ENCODE measurements at places on chromosomes 12 and 14.
A peak's percentile ranks its signal among the peaks of the same experiment; 100 is the strongest.

DNA sequence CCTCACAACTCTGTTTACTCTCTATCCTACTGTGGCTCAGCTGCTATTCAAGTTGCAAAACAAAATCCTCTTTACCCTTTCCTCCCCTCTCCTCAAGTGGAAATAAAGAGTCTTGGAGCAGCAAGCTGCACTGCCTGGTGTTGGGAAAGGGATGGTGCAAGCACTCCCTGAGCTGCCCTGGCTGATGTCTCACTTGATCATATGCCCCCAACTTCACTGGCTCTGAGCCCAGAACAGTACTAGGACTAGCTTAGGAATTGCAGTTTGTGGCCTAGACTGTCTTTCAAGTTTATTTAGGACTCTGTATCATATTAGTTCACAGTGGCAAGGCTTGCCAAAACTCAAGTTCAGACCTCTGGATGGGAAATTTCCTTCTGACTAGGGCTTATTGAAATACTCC lies 1683.8 kb upstream of the SEL1L start:
- DNase-seq: no peak

GRCh38 chr12:54016478-54016964 lies 7.7 kb downstream of the HOXC8 start:
- DNase-seq: no peak

GRCh38 chr12:29104516-29104915 lies 44.6 kb upstream of the FAR2 start:
- DNase-seq: no peak

DNA sequence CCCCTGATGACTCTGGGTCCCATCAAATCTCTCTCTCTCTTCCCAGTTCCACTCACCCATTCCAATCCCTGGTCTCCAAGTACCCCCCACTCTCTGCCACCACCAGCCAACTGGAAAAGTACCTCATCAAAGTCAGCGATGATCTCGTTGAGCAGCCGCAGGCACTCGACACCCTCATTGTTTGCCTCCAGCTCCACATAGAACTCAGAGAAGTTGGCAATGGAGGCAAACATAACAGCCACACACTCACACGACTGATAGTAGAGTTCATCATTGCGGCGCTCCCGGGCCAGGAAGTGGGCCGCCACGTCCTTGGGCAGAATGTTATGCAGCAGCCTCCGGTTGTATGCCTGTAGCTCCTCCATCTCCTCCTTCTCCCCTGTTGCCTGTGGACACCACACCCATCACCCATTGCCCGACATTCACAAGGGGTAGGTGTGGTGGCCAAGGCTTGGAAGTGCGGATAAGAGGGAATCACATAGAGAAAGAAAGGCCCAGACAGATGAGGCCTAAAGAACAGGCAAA lies 17.2 kb downstream of the ADCY6 start:
- DNase-seq: no peak

DNA sequence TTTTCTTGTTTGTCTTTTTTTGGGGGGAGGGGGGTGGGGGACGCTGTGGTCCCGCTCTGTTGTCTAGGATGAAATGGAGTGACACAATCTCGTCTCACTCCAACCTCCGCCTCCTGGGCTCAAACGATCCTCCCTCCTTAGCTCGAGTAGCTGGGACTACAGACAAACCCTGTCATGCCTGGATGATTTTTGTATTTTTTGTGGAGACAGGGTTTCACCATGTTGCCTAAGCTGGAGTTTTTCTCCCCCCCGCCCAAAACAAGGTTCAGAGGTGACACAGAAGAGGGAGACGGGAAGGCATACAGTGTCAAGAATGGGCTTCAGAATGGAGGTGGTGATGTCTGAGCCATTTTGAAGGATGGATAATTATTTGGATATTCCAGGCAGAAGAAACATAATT lies 116.9 kb upstream of the ATF1 start:
- no peak for DNase-seq

- DNase-seq: no peak
These were observed 4.2 kb downstream of the SCNN1A start for GRCh38 chr12:6370994-6371754.

GRCh38 chr12:23950775-23951451 lies 1.4 kb upstream of the SOX5 start:
- no peak for DNase-seq

GRCh38 chr12:118103201-118103600 lies 610 bp downstream of the VSIG10 start:
- DNase-seq: no peak

- no peak for DNase-seq
These were observed 131.6 kb upstream of the FRMD6 start for GRCh38 chr14:51520087-51520486.

DNA sequence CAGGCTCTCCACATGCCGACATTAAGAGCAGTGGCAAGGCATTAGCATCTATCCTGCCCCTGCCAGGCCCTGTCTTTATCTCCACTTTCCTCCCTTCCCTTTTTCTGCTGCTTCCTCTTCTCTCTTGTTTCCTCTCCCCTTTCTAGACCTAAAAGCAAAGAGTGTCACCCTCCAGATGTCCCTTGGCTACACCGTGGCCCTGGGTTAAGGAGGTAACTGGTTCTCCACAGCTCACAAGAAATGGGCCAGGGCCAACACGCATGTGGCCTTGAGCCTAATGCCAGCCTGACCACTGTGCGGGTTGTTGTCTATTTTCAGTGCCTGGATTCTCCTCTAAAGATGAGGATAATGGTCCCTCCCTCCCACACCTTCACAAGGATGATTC lies 41.7 kb upstream of the DDX11 start:
- DNase-seq: no peak

DNA sequence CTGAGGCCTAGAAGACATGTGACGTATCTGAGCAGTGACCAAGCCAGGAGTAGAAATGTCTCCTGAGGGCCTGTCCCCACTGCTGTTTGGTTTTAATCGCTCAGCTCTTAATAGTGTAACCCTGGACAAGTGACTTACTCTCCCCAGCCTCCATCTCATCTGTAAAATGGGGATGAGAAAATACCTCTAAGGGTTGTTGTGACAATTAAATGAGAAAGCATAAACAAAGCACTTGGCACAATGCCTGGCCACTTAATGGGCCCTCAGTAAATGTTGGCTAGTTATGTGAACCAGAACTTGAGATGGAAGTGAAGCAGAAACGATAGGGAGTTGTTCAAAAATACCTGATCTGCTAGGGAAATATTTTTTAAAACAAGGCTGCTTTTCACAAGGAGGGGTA lies 58.2 kb downstream of the HMGA2 start:
- DNase-seq: no peak

- no peak for DNase-seq
These were observed 1749.6 kb upstream of the FLRT2 start for GRCh38 chr14:83780321-83780720.

DNA sequence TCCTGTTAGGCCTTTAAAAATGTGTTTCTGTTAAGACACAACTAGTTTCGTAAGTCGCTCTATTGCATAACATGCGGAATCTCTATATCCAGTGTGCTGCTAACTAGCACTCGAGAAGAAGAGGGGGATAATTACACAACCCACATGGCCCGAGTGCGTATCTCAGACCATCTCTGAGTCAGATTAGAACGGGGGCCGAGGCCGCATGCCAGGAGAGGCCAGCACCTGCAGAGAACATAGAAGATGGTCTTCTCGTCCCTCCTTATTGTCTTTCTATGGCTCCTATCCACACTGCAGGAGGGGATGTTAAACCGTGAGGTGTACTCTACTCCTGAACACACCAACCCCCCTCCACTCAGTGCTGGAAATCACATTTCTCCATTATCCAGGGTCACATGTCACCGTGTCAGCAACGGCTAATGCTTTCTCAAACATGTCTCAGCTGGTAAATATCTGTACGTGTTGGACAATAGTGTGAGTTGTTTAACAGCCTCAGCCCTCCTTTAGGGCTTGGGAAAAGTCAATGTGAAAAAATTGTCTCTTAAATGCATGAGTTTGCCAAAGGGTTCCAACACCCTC lies 56.3 kb downstream of the CCDC88C start:
- no peak for DNase-seq

GRCh38 chr14:79661752-79662151 lies 549.6 kb downstream of the DIO2 start:
- no peak for DNase-seq

- DNase-seq: no peak
These were observed 40.1 kb upstream of the WNK1 start for GRCh38 chr12:712172-712863.

GRCh38 chr14:103228866-103229265 lies 105.2 kb upstream of the EIF5 start:
- no peak for DNase-seq

DNA sequence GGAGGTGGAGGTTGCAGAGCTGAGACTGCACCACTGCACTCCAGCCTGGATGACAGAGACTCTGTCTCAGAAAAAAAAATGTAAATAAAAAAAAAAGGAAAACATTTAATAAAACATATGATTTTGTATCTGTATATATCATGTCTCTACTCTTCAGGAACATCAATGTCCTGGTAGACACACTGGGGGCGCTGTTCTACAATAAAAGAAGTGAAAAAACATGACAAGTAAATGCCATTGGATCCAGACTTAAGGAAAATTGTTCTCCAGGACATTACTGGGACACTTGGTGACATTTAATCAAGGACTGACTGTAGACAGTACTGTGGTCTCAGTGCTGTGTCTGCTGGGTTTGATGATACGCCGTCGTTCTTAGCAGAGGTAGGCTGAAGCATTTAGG lies 15.5 kb upstream of the KLC1 start:
- DNase-seq: no peak

DNA sequence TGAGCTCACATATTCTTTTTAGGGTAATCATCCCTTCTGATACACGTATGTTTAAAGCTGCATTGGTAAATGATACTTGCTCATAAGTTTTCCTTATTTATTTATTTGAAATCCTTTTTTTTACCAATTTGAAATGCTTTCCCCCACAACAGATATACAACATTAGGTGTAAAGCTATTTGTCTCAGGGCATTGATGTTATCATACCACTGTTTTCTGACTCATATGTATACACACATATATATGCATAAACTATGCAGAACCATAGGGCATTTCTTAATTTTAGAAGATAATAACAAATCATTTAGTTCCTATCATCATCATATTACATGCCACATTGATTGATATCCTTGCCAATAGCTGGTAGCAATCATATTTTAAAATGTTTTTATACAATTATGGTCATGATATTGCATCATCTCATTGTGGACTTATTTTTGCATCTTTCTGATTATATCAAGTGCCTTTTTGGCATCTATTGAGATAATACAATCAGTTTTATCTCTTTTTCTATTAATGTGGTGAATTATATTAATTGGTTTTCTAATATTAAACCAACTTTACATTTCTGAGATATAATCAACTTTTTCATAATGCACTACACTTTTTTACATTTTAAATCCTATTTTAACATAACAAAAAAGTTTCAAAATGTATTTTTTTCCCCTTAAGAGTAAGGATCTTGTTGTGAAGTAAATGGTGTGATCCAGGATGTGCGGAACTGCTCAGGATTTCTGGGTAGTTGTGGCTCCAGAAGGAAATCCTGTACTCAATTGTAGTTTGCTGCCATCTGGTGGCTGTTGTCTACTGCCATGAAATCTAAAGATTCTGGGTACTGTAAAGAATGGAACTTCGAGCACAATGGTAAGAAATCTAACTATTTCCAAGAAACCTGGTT lies 16.7 kb downstream of the OR9K2 start:
- peak; percentile 22 for DNase-seq

DNA sequence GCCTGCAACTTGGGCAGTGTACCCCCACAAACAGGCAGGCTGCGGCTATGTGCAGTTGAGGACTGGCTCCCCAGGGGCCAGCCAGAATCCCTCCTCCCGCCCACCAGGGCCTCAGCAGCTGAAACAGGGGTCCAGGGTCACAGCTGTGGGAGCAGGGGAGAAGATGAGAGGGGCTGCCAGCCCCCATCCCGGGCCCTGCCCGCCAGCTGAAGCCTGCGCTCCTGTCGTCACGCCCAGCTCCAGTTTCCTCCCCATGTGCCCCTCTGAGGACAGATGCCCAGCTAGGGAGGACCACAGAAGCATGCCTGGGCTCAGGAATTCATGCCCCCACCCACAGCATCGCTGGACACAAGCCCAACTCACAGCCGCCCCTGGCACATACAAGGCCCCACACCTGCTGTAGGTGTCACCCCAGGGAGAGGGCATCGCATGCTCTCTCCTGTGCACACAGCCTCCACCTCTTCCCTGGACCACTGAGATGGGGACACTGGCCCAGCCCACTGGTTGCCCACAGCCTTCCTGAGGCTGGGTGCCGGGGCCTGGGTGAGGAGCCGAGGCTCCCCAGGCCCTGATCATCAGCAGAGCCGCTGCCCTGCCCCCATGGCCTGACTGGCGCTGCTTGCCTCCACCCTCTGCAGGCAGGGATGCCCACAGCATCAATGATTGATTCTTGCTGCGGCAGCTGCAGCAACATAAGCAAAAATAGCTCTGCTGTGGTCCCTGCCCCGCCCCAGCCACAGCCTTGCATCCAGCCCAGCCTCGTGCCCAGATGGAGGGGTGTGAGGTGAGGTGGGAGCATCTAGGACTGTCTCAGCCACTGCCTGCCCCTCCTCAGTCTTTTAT lies 3.7 kb upstream of the CLBA1 start:
- no peak for DNase-seq

DNA sequence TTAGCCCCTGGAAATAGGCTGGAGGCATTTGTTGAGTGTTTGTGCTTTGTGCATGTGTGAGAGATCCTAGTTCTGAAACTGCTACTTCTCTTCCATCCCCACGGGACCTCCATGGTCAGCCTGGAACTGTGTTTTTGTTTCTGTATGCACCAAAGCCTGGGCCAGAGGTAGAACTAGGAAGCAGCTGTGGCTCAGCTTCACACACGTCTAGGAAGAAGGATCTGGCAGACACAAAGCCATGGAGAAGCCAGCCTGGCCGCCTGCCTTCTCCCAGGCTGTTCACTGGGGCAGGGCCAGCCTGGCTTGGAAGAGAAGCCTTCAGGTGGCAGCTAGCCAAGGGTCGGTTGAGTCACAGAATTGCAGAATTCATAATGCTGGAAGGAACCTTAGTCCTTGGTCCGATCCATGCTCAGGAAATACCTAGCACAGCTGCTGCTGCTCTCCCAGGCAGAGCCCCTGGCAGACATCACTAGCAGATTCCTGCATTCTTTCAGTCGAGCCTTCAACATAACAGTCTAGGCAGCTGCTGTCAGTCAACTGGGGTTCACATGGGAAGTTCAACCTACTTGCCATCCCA lies 27.0 kb downstream of the RIN3 start:
- no peak for DNase-seq

DNA sequence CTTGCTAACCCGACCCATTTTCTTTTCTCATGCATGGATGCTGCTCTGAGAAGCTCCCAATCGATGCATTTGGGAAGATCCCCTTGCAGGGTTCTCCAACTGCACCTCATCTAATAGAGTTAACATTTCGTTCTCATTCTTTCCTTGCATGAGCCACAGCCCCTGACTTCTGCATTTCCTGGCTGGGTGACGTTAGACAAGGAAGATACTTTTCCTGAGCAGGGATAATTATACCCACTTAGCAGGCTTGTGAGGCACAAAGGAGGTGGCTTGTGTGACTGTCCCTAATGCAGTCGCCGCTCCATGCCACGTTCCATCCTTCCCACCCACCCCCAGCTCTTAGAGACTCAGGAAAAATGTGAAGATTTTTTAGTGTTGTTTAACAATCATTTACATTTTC lies 195.1 kb downstream of the CHST11 start:
- no peak for DNase-seq

DNA sequence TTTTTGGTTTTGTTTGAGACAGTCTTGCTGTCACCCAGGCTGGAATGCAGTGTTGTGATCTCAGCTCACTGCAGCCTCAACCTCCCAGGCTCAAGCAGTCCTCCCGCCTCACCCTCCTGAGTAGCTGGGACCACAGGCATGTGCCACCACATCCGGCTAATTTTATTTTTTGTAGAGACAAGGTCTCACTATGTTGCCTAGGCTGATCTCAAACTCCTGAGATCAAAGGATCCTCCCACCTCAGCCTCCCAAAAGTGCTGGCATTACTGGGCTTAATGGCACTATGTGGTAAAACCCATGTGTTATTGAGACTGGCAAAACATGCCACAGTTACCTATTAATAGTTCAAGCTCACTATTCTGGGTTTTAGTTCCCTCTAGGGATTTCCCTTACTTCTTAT lies 51.2 kb upstream of the KCNH3 start:
- DNase-seq: no peak
